ENCODE measurements at places on chromosomes 5 and 9.

GRCh38 chr5:135356522-135357318 lies 42.3 kb downstream of the MACROH2A1 start:
- no peak for DNase-seq

DNA sequence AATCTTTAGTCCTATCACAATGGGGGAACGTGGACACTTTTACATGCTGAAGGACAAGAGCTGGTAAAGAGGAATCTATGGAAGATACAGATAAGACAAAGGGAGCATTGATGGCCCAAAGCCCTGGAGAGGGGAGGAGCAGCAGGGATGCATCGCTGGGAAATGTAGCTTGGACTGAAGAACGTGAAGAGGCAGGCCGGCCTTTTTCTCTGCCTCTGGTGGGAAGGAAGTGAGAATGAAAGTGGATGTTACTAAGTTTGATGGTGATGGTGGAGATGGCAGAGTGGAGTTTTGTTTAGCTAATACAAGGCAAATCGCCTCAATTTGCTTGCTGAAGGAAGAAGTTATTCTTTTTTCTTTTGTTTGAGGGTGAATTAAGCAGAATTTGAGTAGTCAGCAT lies 124.6 kb upstream of the TAF11L2 start:
- DNase-seq: no peak

- DNase-seq: no peak
These were observed 35.5 kb downstream of the TIMD4 start for GRCh38 chr5:156927545-156927944.

DNA sequence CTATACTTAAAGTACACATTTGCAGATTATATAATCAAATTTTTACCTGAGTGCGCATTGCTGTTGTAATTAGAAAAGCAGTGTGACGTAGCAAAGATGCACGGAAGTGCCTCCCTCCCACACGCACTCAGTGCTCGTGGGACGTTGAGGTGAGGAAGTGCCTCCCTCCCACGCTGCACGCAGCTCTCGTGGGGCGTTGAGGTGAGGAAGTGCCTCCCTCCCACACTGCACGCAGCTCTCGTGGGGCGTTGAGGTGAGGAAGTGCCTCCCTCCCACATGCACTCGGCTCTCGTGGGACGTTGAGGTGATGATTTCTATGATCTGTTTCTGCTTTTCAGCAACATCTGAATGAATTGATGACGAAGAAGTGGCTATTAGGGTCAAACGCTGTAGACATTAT lies 21.0 kb downstream of the EXOC3 start:
- DNase-seq: no peak

GRCh38 chr5:152151940-152152339 lies 227.3 kb upstream of the GLRA1 start:
- DNase-seq: no peak

DNA sequence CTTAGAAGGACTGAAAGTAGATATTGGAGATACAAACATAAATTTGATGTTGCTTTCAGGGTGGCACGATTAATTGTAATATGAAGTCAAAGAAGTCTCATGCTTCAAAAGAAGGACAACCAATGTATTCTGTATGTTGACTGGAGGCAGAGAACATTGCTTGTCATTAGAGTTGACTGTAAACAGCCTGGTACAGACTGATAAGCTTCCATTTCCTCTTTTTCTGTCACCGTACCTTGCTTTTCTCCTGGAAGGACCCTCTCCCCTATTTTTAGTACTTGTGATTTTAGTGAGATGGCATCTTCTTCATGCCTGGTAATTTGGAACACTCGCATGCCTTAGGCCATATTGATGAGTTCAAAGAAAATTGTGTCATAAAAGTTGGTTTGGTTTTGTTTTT lies 809.4 kb downstream of the PRELID2 start:
- DNase-seq: no peak
